Uterus (tissue), 4 donors: ENCODE measurements at places on chromosomes 12 and 14. TPM values are rescaled to one million over a fixed set of nuclear protein-coding genes. Genes with fewer than 3 reads are reported as not detected.

Gene CRACR2A
- total RNA-seq: 0.88 TPM

Gene TTC5
- 6.5 TPM for total RNA-seq

Gene ZC3H10
- total RNA-seq: 2.6 TPM

Gene SCNN1A
- 38.3 TPM for total RNA-seq

DNA sequence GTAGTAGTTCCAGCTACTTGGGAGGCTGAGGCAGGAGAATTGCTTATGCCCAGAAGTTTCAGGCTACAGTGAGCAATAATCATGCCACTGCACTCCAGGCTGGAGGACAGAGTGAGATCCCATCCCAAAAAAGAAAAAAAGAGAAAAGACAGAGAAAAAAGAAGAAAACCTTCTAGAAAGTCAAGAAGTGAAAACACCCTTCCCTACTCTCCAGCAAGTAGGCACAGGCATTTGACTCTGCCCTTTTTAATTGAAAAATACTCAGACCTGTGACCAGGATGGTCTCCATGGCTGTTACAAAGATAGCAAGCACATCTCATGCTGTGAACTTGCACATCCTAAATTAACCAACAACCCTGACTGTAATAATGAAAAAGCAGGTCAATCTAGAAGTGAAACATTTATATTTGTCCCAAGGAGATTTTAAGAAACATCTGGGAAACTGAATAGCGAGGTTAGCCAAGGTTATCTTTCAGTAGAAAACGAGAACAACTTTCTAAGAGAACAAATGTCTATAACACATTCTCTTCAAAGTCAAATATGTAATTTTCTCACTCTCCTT is 2.0 kb downstream of the TMTC1 start:
- no peak for DNase-seq

GRCh38 chr14:76227450-76228050 is 75.8 kb downstream of the GPATCH2L start:
- no peak for DNase-seq

DNA sequence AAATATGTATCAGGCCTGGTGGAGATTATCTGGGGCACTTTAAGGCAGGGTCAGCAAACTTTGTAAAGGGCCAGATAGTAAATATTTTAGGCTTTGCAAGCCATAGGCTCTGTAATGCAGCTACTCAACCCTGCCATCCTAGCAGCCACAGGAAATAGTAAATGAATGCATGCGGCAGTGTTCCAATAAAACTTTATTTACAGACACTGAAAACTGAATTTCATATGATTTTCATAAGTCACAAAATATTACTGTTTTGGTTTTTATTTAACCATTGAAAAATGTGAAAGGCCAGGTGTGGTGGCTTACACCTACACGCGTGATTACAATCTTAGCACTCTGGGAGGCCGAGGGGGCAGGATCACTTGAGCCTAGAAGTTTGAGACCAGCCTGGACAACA is 3.2 kb upstream of the CAMKK2 start:
- no peak for DNase-seq

DNA sequence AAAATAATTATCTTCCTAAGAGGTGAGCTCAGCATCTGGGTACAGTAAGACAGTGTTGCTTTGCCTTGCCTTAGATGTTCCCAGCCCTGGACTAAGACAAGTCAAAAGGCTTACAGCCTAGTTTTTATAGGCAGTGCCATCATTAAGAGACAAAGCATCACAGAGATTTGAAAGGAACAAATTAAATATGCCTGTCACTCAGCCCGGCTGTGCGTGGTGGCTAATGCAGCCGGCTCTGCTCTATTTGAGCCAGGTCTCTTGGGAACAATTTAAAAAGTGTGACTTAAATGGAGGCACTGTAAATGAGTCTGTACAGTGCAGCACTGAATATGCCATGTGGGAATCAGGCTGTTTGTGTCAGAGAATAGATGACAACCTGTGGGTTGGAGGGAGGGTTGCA is 1687.4 kb upstream of the FLRT2 start:
- no peak for DNase-seq

- no peak for DNase-seq
Observed at GRCh38 chr12:8609061-8609570, 3.5 kb downstream of the AICDA start.

DNA sequence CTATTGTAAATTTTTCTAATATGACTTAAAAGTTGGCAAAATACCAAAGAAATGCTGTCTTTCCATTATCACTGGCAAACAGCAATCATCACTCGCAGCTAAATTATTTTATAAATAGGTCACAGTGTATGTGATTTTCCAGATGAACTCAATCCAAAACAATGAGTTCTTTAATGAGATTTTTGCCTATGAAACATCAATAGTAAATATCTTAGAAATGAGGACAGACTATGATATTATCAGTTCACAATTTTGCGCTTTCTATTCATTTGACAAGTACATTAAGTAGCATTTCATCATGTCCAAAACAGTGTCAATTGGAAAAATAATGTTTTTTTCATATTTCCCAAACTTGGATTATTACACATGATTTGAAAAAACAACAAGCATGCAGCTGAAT is 65.7 kb downstream of the PIK3C2G start:
- no peak for DNase-seq

- no peak for DNase-seq
Observed at GRCh38 chr12:78684419-78684818, 180.2 kb upstream of the SYT1 start.

DNA sequence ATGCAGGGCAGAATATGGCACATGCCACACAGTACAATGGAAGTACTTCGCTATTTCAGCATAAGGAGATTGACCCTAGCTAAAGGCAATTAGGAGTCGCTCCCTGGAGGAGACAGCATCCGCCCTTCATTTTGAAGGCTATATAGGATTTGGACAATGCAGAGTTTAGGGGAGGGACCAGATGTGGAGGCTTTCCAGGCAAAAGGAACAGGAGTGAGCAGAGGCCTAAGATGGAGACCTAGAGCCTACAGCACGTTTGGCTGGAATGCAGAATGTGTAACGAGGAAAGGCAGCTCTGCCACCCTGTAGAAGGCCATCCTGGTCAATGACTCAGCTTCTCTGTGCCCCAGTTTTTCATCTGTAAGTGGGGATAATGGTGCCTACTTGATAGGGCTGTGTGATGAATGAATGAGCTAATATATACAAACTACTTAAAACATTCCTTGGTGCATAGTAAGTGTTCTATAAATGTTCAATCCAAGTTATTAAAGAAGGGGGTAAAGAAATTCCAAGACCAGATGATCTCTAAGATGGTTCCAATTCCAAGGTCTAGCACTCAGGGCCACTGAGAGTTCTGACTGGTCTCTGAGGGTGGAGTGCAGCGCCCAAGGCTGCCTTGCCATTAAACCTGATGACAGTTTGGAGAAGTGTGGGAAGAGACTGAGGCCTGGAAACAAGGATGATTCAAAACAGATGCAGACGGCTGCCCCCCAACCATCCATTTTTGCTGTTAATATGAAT is 54.3 kb upstream of the FRMD6 start:
- no peak for DNase-seq

DNA sequence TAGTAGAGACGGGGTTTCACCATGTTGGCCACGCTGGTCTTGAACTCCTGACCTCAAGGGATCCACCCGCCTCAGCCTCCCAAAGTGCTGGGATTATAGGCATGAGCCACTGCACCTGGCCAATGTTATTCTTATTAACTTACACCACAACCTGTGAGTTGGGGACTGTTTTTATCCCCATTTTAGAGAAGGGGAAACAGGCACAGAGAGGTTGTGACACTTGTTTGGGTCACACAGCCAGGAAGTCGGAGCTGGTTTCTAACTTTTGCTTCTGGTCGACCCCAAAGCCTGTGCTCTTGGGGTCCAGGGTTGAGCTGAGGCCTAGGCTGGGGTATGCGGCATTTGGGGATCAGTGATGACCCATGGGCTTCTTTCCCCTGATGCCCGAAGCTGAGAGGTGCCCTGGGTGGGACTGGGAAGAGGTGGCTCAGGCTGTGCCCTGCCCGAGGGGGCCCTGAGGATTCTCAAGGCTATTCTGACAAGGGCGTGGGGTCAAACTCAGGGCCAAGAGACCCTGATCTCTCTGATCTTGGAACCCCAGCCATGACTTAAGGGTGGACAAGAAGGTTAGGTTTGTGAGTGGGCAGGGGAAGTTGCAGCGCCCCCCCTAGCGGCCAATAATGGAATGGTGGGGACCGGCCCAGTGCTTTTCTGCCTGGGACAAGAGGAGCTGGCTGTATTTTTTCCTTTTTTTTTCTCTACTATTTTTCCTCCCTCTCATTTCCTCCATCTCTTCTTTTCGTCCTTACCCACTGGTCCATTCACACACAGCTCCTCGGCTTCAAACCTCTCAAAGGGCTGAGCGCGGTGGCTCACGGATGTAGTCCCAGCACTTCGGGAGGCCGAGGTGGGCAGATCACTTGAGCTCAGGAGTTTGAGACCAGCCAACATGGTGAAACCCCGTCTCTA is 3.0 kb downstream of the SDSL start:
- no peak for DNase-seq
